NCI-H2171 treated with DMSO at 0.1 percent for 48 hours (cell line): ENCODE measurements at places on chromosomes 6 and 20.

- no peak for DNase-seq
Measured at GRCh38 chr6:36020154-36020553, 4.3 kb downstream of the SLC26A8 start.

- no peak for DNase-seq
Measured at GRCh38 chr6:118207947-118208346, 300.9 kb downstream of the SLC35F1 start.

DNA sequence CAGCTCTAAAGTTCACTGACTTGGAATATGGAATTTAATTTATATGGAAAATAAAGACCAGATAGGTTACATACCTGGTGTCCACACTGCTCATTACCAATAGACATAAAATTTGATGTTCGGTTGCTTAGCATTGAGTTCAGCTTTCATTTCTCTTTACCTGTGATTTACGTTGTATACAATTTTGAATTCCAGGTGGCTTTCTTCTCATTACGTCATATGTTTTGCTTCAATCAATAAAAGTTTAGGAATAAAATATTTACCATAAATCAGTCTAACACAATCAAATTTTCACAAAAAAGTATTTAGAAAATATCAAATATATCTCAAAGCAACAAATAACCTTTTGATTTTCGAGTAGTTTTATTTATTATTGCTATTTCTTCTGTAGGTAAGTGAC, 40.8 kb downstream of the HDGFL1 start:
- no peak for DNase-seq

DNA sequence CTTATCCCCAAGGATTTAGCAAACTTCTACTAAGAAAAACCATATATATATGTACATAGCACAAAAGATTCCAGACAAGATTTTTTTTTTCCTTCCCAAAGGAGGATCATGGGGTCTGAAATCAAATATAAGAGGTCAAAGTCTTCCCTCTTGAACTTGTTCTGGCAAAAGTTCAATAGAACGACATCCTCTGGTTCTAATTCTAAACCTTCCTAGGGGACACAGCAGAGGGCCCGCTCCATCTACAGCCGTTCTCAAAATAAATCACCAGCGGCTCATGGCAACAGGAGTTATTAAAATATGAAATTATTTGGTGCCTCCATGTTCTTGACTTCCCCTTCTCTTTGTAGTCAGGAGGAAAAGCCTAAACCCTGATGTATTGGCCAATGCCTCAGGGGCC, 29.0 kb downstream of the ANKRD60 start:
- no peak for DNase-seq

DNA sequence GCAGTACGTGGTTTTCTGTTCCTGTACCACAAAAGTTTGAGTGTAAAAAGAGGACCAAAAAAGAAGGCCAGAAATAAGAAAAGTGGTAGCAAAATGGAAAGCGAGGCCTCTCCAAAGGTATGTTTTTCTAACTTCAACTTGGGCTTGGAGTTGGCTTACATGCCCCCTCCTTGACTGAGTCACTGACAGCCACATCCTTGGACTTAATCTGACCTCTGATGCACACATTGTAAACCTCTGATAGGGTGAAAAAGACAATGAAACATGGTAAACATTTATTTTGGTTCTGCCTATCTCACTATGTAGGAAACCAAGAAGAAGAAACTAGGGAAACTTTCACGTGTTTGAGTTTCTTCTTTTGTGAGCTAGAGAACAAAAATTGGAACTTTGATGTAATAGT, 503.2 kb upstream of the ID4 start:
- no peak for DNase-seq

DNA sequence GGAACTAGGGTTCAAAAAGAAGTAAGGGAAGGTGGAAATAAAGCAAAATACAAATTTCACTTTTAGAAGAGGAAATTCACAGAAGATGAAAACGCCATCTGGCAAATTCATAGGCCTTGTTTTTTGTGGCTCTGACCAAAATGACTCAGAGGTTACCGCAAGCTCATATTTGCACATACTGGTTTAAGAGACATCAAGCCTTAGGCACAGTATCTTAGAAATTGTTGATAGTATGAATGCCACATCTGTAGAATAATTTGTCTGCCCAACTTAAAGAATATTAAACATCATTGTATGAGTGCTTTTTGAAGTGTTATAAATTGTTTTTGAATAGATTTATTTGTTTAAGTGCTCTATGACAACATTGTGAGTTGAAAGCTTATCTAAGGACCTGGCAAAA, 10.6 kb downstream of the TAAR1 start:
- DNase-seq: no peak

- no peak for DNase-seq
Measured at GRCh38 chr6:56953597-56954402, 1.1 kb upstream of the BEND6 start.

DNA sequence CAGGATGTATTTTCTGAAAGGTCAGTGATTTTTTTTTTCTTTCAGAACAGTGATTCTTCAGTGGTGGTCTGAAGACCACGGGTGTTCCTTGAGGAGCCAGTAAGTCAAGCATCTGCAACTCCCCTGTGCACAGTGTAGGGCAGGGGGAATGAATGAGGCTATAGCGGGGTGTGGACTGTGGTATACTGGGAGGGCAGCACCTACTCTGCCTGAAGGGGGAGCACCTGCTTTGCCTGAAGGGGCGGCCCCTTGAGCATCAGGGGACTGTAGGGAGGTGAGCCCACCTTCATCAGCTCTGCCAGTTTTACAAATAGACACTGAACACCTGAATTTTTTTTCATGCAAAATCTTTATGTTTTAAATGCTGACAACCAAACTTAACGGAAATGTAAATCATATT, 77.5 kb upstream of the RIPOR2 start:
- DNase-seq: peak; percentile 64

DNA sequence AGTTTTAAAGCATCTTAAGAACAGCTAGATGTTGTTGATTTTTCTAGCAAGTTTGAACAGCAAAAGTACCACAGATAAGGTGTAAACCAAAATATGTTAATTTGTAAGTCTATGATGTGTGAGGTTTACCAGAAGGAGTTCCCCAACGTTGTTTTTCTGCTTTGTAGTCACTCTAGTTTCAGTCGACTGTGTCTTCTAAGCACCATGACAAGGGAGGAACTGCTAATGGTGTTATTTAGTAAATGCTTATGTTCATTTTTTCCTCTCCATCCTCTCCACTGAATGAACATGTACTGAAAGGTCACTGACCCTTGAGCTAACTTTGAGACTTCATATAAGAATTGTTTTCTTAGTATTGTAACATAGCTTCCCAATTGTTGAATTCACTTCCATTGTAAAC, 3.0 kb downstream of the ENPP3 start:
- no peak for DNase-seq

DNA sequence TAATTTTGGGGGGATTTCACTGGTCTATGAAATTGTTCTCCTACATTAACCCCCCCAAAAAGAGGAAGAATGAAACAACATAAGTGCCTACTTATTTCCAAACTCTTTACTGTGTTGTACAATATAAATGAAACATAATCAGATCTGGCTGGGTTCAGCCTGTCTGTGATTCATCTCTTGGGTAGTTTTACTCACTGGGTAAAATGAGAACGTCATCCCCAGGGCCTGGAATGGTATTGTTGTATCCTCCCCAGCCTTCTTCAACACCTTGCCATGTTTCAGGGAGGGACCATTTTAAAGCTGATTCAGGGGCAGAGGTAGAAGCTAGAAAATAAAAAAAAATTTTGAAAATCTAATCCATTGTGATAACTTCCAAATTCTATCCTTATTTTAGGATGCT, 256.7 kb downstream of the PKHD1 start:
- no peak for DNase-seq

GRCh38 chr6:37483252-37483901, 16.3 kb downstream of the CCDC167 start:
- DNase-seq: no peak

DNA sequence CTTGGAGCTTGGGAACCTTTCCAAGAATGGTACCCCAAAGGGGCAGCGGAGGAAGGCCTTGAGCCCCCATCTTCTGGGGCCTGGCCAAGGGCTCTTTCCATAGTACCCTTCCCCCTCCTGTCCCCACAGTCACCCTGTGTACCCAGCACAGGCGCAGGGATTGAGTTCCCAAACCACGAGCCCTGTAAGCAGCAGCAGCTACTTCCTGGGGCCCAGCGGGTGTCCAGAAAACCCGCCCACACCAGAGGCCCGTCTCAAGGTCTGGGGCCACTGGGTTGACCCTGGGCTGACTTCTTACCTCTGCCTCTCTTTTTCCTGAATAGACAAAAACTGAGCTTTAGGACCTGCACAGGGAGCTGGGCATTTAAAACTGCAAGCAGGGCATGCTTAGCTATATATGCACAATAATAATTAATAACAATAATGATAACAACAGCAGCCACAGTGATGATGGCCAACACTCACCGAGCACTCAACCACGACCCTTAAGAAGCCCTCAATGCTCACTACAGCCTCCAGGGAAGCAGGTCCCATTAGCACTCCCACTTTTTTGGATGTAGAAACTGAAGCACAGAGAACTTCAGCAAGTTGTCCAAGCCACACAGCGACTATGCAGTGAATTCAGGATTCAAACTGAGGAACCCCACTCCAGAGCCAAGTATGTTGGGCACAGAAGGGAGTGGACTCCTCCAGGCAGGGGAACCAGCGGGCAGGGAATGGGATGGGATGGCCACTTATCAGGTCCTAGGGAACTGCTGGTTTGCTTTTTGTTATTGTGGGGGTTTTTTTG, 14.5 kb downstream of the NOL4L start:
- no peak for DNase-seq

GRCh38 chr6:111761783-111762312, 111.4 kb downstream of the FYN start:
- DNase-seq: no peak

- no peak for DNase-seq
Measured at GRCh38 chr6:157099912-157100593, 223.3 kb downstream of the TMEM242 start.

- DNase-seq: no peak
Measured at GRCh38 chr20:4299773-4300172, 284.4 kb upstream of the RNF24 start.

DNA sequence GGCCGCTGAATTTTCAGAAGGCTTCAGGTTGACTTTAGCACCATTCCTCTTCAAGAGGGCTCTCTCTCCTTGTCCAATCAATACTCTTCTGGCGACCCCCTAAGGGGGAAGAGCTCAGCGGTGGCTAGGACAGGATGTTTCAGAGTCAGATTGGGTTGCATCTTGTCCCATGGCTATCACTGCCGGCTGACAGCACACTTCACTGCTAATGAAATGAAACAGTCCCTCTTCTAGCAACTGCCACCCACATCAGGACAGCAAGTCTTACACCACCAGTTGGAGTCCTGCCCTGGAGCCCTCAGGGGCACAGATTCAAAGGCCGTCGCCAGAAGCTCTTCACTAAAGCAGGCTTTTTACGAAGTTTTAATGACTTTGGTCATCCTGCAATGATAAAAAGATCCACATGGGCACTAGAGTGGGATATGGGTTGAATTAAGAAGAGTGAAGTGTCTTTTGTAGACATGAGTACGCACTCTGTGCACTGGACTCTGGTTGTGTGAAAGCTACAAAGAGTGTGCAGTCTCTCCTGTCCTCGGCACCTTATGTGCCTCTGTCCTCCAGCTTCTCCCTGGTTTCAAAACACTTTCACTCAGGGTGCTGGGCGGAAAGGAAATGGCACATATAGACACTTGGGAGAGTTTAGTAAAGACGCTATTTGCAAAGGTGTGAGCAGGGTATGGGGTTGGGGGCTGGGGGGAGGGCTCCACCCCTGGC, 66.1 kb upstream of the SLC22A16 start:
- DNase-seq: no peak

DNA sequence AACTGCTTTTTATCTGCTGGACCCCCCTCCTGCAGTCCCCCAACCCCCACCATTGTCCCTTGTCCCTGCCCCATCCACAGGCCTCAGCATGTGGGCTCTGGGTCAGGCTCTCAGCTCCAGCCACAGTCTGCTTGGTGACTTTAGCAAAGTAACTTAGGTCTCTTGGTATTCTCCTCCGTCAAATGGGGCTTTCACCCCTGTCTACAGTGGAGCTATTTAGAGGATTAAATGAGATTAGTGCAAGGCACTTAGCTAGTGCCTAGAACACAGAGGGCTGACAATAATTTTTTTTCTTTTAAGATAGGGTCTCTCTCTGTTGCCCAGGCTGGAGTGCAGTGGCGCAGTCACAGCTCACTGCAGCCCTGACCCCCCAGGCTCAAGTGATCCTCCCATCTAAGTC, 71.9 kb downstream of the TCP11 start:
- DNase-seq: no peak

DNA sequence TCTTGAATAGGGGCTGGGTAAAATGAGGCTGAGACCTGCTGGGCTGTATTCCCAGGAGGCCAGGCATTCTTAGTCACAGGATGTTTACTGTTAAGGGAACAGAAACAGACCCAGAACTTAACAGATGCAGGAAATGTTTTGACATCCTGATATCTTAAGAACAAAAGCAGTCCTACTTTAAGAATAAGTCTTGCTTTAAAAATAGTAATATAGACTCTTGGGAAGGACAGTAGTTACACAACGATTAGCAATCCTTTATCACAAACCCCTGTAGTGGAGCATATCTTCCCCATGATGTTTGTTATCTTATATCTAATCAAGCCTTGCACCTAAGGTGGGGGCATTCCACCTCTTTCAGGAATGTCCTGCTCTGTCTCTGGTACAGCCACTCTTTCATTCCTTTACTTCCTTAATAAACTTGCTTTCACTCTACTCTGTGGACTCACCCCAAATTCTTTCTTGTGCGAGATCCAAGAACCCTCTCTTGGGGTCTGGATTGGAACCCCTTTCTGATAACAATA, 493.7 kb upstream of the SULF2 start:
- no peak for DNase-seq

DNA sequence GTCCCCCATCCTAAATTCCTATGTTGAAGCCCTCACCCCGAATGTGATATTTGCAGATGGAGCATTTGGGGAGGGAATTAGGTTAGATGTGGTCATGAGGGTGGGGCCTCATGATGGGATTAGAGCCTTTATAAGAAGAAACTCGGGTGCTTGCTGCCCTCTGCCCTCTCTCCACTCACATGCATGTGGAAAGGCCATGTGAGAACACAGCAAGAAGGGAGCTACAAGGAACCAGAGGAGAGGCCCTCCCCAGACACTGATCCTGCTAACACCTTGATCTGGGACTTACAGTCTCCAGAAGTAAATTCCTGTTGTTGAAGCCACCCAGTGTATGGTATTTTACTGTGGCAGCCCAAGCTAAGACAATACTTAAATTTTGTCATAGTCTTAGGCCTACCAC, 69.6 kb upstream of the TULP1 start:
- DNase-seq: no peak

- no peak for DNase-seq
Measured at GRCh38 chr20:35017099-35017835, 61.6 kb downstream of the MYH7B start.

DNA sequence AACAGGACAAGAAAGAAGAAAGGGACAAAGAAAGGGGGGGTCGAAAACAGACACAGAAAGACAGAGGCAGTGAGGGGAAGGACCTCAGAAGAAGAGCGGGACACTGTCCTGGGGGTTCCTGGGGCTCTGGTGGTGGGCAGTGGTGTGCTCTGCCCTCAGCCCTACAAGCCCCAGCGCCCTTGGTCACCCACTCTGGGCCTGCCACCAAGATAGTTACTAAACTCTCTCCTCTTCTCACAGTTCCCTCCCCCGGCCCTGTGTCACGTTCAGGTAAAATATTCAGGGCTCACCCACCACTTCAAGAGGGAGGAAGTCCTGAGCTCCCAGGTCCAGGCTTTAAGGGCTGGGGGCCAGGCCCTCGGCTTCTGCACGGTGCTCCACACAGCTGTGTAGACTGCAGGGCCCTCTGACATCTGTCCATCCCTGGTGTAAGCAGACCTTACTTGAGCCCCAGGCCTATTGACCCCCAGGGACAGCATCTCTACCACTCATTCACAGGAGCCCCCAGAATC, 87.4 kb downstream of the MRPL14 start:
- no peak for DNase-seq
